ENCODE measurements at places on chromosomes 2 and 18.

- peak; percentile 70 for DNase-seq
Observed at GRCh38 chr18:49813319-49814146, at the start of gene ACAA2. TSS of gene ACAA2 (minus strand) at chr18:49813533. CDS start at chr18:49813484, 49 bp downstream.

GRCh38 chr2:185255566-185255965 lies 483.0 kb upstream of the FSIP2 start:
- no peak for DNase-seq

DNA sequence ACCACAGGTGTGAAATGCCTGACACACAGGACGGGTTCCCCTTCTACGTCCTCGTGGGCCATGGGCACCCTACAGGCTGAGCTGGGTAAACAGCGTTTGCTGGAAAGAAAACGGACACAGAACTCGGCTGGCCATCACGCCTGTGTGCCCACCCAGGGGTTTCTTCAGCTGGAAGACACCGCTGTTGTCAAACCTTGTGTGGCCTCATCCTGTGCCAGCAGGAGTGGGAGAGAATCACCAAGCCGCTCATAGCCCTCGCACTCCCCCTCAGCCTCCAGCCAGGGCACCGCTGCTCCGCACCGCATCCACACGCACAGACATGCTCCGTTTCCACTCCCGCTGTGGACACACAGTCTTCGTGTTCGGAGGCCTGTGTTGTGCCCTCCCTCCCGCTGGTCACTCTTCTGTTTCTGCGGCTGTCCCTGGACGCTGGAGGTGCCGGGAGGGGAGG lies 161.4 kb downstream of the PXDN start:
- DNase-seq, result no peak

DNA sequence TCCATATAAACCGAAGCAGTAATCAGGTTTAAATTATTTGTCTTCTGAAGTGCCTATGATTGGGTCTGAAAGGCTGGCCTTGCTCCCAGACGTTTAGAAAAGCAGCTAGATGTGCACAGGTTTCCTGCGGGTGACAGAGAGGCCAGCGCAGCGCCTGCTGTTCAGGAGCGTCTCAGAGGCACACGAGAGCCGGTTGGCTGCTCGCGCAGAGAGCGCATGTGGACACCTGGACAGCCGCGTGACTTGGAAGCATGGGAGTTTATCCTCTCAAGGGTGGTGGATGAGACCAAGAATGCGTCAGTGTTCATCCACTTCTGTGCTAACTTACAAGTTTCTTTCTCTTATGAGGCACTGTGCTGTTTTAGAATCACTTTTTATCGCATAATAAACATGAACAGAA lies 303.7 kb downstream of the PTGR3 start:
- no peak for DNase-seq

DNA sequence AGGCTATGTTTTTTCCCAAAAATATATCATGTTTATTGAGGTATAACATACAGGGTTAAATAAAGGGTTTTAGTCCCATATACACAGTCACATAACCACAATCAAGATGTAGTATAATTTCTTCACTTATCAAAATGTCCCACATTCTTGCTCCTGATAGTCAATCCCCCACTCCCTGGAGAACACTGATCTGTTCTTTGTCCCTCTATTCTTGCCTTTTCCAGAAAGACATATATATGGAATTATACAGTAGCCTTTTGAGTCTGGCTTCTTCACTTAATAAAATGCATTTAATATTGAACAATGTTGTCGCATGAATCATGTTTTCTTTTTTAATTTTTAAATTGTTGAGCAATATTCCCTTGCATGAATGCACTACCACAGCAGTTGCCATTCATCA lies 1059.7 kb downstream of the TSN start:
- DNase-seq, result no peak

GRCh38 chr2:157427003-157427921 lies 16.6 kb downstream of the CYTIP start:
- no peak for DNase-seq

DNA sequence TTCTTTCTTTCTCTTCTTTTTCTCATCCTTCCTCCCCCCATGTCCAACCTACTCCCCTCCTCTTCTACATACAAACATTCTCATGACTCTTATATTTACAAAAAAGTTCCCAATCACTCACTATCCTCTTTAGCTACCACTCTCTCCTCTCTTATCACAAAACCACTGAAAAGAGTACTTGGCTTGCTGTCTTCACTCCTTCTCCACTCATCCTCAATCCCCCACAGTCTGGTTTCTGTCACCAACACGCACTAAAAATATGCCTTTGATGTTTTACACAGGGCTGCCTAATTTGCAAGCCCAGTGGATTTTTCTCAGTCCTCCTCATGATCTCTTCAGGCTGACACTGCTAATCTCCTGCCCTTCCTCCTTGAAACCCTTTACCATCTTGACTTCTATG lies 159.5 kb downstream of the TNS1 start:
- DNase-seq, result no peak

- DNase-seq, result no peak
Observed at GRCh38 chr18:7604361-7604760, 37.2 kb downstream of the PTPRM start.

GRCh38 chr2:232523682-232524597 lies 2.0 kb upstream of the CHRND start:
- no peak for DNase-seq

GRCh38 chr2:184444217-184444616 lies 154.1 kb upstream of the ZNF804A start:
- DNase-seq, result no peak

DNA sequence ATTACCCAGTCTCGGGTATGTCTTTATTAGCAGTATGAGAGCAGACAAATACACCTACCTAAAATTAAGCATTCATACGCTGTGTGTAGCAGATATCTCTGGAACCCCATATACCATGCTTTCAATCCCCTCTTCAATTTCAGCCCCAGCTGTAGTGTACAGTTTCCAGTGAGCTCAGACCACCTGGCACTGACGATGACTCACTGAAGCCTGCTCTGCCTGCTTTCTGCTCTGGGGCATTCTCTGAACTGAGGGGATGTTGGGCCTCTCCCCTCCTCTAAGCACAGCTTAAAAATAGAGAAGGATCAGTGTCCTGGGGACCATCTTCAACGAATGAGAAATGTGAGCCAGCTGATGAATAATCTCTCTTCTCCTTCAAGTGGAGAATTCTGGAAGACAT lies 8.7 kb upstream of the CCL20 start:
- DNase-seq, result no peak

- DNase-seq, result no peak
Observed at GRCh38 chr2:195824478-195824877, 167.5 kb downstream of the SLC39A10 start.

- no peak for DNase-seq
Observed at GRCh38 chr2:150267651-150268415, 219.6 kb downstream of the RND3 start.

DNA sequence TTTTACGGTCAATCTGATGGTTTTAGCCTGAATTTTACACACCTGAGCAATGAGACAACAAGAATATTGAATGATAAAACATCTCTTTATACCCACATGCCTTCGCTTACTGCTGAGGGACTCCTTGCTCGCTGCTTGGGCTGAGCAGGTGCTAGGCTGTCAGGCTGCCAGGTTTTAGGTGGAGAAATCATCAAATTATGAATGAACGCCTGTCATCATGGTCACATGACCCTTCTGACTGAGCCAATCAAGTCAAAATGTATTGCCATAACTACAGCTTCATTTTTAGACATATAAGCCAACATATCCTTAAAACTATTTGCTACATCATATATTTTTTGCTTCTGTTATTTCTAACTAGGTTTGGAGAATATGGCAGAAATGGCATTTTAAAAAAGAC lies 274.0 kb downstream of the LNPK start:
- DNase-seq, result no peak

- DNase-seq, result no peak
Observed at GRCh38 chr18:60686142-60686541, 313.6 kb upstream of the MC4R start.

DNA sequence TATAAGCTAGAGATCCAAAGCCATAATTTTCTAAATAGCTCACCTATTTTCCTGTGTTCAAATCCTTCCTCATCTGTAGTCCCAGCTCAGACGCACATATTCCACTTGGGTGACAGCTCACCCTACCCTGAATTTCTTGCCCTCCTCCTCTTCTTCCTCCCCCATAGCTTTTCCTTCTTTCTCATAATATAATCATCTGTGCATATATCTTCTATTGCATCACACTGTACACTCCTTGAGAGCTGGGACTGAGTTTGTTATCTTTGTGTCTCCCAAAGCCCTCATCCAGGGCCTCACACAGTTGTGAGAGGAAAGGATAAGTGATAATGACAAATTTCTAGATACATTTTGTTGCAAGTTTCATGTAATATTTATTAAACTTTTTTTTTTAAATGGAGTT lies 55.9 kb upstream of the RTN4 start:
- DNase-seq, result no peak

DNA sequence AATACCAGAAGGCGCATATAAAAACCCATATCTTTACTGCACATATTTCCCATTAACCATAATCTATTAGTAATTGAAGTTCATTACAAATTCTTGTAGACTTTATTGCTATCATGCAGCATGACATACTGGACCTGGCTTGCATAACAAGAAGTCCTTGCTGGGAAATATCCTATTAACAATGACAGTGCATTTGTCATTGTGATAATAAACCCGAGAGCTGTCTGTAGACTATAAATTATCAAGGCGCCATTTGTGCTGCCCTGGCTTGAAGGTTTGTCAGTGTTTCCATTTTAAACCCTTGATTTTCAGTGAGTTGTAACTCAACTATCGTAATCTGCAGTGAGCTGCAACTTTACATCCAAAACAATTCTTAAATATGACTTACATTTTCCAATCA lies 59.0 kb downstream of the HNMT start:
- no peak for DNase-seq

DNA sequence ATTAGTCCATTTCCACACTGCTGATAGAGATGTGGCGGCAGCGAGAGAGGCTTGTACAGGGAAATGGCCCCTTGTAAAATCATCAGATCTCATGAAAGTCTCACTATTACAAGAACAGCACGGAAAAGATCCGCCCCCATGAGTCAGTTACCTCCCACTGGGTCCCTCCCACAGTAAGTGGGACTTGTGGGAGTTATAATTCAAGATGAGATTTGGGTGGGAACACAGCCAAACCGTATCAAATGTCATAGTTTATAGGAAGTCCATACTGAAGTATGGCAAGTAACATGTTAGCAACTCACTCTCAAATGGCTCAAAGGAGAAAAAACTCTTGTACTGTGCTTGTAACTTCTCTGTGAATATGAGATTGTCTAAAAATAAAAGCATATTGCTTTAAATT lies 56.1 kb downstream of the FARP2 start:
- no peak for DNase-seq

- DNase-seq, result no peak
Observed at GRCh38 chr18:11861583-11862288, 10.5 kb downstream of the CHMP1B start.

DNA sequence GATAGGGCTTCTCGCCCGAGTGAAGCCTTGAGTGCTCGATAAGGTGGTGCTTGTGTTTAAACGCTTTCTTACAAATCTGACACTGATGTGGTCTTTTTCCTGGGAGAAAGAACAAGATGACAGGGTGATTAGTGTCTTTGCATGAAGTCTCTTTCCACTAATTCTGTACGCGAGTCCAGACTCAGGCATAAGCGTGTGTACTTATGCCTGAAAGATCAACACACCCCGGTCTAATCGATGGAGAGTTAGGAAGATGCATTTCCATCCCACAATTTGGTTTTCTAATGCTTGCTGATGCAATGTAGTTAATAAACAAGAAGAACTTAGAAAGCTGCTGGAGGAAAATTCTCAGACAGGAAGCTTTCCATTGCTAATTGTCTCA lies 130.0 kb downstream of the ZEB2 start:
- no peak for DNase-seq

DNA sequence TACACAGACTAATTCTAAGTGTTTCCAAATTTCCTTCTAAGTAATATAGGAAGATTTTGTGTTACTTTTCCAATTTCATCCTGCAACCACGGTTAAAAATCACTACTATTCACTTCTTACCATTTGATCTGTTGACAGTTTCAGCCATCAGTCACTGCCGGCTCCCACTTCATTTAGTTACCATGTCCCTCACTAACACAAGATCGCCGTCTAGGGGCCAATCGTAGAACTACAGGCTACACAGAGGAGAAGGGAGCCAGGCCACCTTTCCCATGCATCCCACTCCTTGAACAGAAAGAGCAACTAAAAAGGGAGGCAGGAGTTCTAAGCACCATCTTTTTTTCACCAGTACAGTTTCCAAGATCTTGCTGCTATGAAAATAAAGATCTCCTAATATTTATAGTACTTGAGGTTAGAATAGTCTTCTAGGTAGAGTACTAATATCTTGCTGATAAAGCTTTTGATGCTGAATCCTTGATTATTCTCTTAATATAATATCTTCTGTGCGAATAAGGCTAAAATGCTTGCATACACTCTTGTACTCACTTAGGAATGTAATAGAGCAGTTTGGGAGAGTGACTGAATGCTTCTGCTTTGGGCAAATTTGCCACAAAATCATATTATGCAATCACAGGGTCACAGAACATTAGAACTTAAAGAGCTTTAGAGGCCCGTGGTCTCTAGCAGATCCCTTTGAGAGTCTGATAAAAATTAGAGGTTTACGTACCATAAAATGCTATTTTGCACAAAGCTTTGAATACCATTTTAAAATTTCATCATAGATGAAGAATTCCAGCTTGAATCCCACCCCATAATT lies 39.5 kb upstream of the CYP1B1 start:
- DNase-seq, result peak; percentile 4

DNA sequence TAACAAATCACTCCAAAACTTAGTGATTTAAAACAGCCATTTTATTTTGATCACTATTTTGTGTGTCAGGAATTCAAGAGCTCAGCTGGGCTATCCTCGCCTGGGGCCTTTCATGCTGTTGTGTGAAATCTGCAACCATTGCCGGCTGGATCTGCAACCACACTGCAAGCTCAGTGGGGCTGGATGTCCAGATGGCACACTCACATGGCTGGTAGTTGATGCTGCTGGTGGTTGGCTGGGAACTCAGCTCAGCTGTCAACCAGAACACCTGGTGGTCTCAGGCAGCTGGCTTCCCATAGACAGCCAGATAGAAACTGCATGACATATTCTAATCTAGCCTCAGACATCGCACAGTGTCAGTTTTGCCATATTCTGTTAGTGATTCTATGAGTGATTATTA lies 30.6 kb upstream of the AP1S3 start:
- no peak for DNase-seq

DNA sequence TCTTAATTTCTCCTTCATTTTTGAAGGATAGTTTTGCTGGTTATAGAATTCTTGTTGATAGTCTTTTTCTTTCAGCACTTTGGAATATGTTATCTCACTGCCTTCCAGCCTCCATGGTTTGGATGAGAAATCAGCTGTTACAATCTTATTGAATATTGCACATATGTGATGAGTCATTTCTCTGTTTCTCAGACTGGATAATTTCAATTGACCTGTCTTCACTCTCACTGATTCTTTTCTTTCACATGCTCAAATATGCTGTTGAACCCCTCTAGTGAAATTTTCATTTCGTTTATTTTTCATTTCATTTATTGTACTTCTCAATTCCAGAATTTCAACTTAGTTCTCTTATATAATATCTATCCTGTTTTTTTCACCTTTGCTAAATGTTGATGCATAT lies 22.2 kb downstream of the PDK1 start:
- DNase-seq, result no peak

GRCh38 chr2:221674446-221674845 lies 102.3 kb upstream of the EPHA4 start:
- no peak for DNase-seq

- DNase-seq, result no peak
Observed at GRCh38 chr2:237815637-237816036, 17.1 kb downstream of the RBM44 start.

All from stimulated activated CD8-positive, alpha-beta memory T cell treated with anti-CD3 and anti-CD28 coated beads, Interleukin-15, amount 100 ng/mL, for 4 hours (primary cell).